AG09319 (cell line): ENCODE measurements at places on chromosomes 5 and 9.

DNA sequence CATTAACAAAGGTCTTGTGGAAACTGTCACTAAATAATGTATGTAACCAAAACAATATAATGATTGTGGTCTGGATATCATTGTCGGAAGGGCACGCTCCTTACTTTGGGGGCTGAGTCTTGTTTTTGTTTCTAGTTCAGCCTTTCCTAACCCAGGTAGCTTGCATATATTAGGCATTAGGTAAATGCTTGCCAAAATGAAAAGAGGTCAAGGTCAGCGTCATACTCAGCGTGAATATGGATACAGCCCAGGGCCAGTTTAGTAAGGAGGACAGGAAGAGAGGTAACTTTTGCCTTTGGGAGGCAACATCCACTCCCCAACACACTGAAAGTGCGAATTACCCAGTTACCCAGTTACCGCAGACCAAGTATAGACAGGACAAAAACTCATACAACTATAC is 171.4 kb downstream of the RAB3C start:
- no peak for DNase-seq

DNA sequence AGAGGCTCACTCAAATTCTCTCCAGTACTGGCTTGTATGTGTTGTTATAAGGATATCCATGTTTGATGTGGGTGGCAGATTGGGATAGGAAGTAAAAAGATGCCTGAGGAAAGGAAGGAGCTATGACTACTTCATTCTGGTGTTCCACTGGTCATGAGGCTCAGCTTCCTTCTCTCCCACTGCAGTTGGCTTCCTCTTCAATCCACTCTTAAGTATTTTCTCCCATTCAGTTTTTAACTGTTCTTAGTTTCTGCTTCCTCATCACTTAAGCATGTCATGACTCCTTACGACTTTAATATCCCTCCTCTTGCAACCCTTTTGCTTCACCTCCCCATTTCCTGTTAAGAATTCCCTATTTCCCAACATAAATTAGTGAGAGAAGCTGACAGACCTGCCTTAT is 81.1 kb downstream of the PJA2 start:
- no peak for DNase-seq

- DNase-seq = no peak
These were observed 233.6 kb downstream of the ACTL7B start for GRCh38 chr9:108621991-108622855.

DNA sequence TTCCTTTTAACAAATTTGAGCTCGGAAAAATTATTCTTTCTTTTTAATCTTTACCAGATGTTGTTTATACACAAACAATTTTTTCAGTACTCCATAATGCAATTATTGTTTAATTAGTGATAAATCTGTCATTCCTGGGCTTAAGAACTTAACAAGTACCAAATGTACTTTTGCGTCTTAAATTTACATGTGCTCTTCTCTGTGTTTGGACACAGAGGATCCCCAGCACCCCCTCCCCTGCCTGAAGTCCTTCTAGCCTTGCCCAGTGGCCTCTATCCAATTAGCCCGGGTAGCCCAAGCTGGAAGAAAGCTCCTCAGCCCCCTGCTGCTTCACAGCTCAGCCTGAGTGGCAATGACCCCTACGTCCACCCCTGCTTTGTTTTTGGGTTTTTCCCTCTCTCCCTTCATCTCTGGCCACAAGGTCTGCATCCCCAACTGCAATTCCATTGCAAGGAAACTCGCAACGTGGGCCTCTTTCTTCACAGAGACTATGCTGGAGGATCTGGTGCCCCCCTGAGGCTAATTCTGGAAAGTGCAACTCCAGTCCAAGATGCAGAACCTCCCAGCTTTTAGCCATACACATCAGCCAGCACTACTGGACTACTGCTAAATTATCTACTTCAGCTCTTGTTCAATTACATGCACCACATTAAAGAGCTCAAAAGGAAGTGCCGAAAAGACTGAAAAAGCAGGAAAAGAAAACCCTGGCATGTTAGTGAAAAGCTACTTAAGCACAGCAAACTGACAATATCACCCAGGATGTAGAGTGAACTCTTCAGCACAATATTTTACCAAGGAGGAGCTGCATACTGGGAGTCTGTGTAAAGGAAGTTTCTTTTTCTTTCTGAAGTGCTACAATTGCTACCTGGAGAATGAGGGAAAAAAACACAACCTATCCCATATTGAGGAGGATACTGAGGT is 186.2 kb downstream of the FANCC start:
- peak; percentile 36 for DNase-seq

- peak; percentile 90 for DNase-seq
These were observed 109.3 kb upstream of the IFNE start for GRCh38 chr9:21591221-21592062.

DNA sequence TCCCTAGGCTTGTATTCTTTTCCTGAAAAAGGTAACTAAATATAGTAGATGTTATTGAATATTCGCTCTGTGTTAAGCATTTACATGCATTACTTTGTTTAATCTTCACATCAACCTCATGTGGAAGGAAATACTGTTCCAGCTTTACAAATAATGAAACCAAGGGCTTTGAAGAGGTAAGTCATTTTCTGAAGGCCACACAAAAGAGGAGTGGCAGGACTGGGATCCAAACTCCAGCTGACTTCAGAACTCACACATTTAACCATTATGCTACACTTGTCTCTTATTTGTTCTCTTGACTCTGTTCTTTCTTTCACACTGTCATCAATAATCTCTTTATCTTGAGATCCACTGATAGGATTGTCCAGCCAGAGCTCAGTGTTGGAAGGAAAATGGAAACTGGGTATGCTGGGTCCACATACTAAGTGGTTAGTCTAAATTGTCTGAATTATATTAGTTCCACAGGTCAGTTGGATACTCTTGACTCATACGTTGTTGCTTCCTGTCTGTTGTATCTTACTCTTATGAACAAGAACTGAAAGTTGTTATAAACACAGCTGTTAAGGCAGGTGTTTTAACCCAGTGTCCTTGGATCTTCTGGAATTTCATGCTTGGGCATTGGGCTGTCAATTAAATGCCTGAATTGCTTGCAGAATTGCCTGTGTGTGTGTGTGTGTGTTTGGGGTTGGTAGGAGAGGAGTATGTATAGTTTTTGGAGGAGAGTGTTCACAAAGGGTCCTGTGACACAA is 65.6 kb downstream of the TLE4 start:
- no peak for DNase-seq
